ENCODE measurements at places on chromosomes 13 and 19. TPM values are rescaled to one million over a fixed set of nuclear protein-coding genes. Genes with fewer than 3 reads are reported as not detected.

DNA sequence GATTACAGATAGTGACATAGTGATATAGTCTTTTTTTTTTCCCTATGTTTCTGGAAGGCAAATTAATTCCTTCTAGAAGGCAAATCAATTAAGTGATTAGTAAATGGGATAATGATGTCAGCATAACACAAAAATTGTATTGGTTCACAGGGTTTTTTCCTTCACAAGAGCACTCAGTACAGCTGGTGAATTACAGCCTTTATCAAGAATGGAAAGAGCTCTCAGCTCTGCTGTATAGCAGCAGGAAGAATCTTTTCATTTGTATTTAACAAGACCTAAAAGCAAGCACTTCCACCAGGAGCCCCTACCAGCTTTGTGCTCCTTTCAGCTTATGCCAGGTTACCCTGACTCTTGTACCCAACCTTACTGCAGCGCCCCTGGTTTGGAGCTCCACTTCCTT is 90.8 kb downstream of the SERP2 start:
- no peak overlapping the region for H3K4me3 ChIP-seq
- H3K27ac ChIP-seq, result no peak overlapping the region
- H3K4me1 ChIP-seq, result no peaks in the 10 kb centered on the region
- H3K36me3 ChIP-seq, result no peaks in the 10 kb centered on the region
- no peak for DNase-seq
- H3K27me3 ChIP-seq, result no peaks in the 10 kb centered on the region

DNA sequence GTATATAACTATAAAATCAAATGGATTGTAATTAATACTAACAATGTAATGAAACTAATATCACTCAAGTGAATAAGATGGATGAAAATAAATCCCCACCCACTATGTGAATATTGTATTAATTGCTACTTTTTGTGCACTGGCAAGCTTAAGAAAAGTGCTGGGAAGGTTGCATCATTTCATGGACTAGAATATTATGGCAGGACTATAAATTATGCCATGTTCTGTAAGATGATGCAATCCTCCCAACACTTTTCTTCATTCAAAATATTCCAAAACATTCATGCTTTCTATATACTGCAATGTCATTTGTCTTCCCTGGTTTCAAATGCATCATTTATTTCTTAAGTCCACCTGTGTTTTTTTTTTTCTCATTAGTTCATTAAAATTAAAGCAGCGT is 457.6 kb upstream of the GPC6 start:
- H3K36me3 ChIP-seq, result no peaks in the 10 kb centered on the region
- H3K4me3 ChIP-seq, result no peak overlapping the region
- no peaks in the 10 kb centered on the region for H3K4me1 ChIP-seq
- no peaks in the 10 kb centered on the region for H3K27me3 ChIP-seq

DNA sequence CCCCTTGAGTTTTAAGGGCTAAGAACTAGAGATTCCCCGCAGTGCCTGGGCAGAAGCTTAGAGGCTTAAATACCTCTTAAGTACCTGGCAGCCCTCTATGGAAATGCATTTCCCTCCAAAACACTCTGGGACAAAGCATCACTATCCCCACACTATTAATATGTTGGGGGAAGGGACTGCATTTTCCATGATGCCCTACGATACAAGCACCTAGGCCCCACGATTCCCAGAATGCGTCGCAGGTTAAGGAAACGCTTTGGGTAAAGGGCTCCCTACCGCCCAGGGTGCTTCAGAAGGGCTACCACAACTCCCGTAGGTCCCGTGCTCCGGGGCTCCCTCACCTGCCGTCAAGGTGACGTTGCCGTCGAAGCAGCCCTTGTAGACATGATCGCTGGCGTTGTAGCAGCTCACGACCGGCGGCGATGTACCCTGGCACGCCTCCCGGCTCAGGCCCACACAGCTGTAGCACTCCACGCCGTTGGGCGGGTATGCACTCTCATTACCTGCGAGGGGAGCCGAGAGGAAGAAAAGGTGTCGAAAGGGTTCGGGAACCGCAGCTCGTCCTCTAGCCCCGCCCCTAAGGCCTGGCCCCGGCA is 2.5 kb downstream of the LYPD3 start:
- no peak for DNase-seq
- peaks cover 8% of the 10 kb centered on the region for H3K4me1 ChIP-seq
- no peak overlapping the region for H3K27ac ChIP-seq
- H3K27me3 ChIP-seq, result no peaks in the 10 kb centered on the region

GRCh38 chr19:48614436-48615230 is at the start of gene FAM83E:
TSS of gene FAM83E (minus strand) at chr19:48615076. CDS start at chr19:48613372, 1,704 bp downstream.
- peaks cover 24% of the 10 kb centered on the region for H3K4me1 ChIP-seq
- H3K27me3 ChIP-seq, result no peaks in the 10 kb centered on the region
- H3K27ac ChIP-seq, result no peak within 1 kb of the TSS
- no peak within 1 kb of the TSS for H3K4me3 ChIP-seq

GRCh38 chr13:40585911-40586471 is 80.5 kb downstream of the FOXO1 start:
- no peaks in the 10 kb centered on the region for H3K27me3 ChIP-seq
- H3K4me1 ChIP-seq, result peaks cover 88% of the 10 kb centered on the region
- H3K27ac ChIP-seq, result peak overlapping the region; percentile 85
- H3K36me3 ChIP-seq, result no peaks in the 10 kb centered on the region
- no peak overlapping the region for H3K4me3 ChIP-seq

- peaks cover 42% of the 10 kb centered on the region for H3K4me1 ChIP-seq
- H3K27me3 ChIP-seq, result no peaks in the 10 kb centered on the region
- peak; percentile 94 for DNase-seq
Measured at GRCh38 chr19:48333467-48334384, 8.4 kb downstream of the EMP3 start.

DNA sequence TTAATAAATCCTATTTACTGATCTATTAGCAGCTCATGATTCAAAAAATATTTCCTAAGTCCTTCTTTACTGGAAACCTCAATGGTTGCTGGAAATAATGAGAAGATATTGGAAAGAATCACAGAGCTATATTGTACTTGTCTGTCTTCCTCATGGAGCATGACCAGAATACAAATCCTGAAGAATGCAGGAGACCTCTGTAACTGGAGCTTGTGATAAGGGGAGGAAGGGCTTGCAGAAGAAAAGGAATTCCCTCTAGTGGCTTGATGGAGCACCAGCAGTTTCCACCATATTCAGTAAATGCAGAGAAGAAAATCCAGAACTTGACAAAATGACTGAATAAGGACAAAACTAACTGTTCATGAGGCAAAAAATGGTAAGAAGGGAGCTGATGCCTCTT is 1333.1 kb downstream of the EFNB2 start:
- no peaks in the 10 kb centered on the region for H3K4me1 ChIP-seq
- H3K27ac ChIP-seq, result no peak overlapping the region
- H3K4me3 ChIP-seq, result no peak overlapping the region

DNA sequence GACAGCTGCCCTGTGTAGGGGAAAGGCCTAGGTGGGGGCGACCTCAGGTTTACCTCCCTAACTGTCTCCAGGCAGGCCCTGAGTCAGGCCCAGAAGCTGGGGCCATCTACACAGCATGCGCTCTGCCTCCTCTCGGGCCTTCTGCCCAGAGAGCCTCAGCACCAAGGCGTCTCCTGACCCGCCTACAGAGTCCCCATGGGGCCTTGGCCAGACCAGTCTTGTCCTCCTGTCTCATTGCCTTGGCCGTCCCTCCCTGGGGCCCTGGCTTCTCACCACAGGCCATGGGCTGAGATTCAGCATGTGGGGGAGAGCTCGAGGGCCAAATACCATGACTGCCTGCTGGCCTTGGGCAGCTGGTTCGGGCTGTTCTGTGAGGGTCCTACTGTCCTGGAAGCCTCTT is 59.0 kb downstream of the SMARCA4 start:
- H3K4me1 ChIP-seq, result no peaks in the 10 kb centered on the region
- H3K27me3 ChIP-seq, result no peaks in the 10 kb centered on the region
- no peak overlapping the region for H3K4me3 ChIP-seq
- H3K36me3 ChIP-seq, result no peaks in the 10 kb centered on the region
- no peak for DNase-seq

DNA sequence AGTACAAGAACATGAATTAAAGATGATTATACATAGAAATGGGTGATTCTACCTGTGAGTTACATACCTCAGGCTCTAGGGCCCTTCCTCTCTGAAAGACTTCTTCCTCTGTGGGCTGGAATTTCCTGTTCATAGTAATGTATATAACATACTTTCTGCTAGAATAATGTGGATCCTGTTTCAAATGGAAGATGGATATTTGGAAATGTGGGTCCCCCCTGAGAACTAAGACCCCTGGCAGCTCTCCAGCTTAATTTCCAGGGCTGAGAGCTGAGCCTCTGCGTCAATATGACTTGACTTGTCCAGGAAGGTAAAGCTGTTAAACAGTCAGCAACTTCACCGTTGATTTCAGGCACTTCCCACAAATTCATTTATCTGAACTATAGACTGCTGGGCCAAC is 296.3 kb downstream of the NALCN start:
- H3K27me3 ChIP-seq, result no peaks in the 10 kb centered on the region
- H3K36me3 ChIP-seq, result no peaks in the 10 kb centered on the region
- no peak for DNase-seq
- no peak overlapping the region for H3K4me3 ChIP-seq
- no peaks in the 10 kb centered on the region for H3K4me1 ChIP-seq

GRCh38 chr13:112103961-112104880 is 37.3 kb downstream of the SOX1 start:
- no peaks in the 10 kb centered on the region for H3K36me3 ChIP-seq
- no peak overlapping the region for H3K27ac ChIP-seq
- H3K27me3 ChIP-seq, result peaks cover 11% of the 10 kb centered on the region

DNA sequence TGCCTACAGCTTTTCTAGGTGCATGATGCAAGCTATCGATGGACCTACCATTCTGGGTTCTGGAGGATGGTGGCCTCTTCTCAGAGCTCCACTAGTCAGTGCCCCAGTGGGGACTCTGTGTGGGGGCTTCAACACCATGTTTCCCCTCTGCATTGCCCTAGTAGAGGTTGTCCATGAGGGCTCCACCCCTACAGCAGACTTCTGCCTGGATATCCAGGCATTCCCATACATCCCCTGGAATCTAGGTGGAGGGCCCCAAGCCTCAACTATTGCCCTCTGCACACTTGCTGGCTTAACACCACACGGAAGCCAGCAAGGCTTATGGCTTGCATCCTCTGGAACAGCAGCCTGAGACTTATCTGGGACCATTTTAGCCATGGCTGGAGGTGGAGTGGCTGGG is 1299.9 kb upstream of the MIR17HG start:
- no peak for DNase-seq
- H3K4me3 ChIP-seq, result no peak overlapping the region
- H3K27ac ChIP-seq, result no peak overlapping the region
- H3K27me3 ChIP-seq, result no peaks in the 10 kb centered on the region
- H3K36me3 ChIP-seq, result no peaks in the 10 kb centered on the region

- no peaks in the 10 kb centered on the region for H3K36me3 ChIP-seq
- H3K4me3 ChIP-seq, result no peak overlapping the region
- no peaks in the 10 kb centered on the region for H3K27me3 ChIP-seq
- H3K27ac ChIP-seq, result no peak overlapping the region
- DNase-seq, result no peak
Measured at GRCh38 chr13:50981686-50982085, 72.1 kb downstream of the RNASEH2B start.

GRCh38 chr13:32960626-32961025 is 55.6 kb upstream of the KL start:
- DNase-seq, result no peak
- no peaks in the 10 kb centered on the region for H3K27me3 ChIP-seq
- no peak overlapping the region for H3K27ac ChIP-seq
- H3K4me1 ChIP-seq, result no peaks in the 10 kb centered on the region
- H3K36me3 ChIP-seq, result no peaks in the 10 kb centered on the region

DNA sequence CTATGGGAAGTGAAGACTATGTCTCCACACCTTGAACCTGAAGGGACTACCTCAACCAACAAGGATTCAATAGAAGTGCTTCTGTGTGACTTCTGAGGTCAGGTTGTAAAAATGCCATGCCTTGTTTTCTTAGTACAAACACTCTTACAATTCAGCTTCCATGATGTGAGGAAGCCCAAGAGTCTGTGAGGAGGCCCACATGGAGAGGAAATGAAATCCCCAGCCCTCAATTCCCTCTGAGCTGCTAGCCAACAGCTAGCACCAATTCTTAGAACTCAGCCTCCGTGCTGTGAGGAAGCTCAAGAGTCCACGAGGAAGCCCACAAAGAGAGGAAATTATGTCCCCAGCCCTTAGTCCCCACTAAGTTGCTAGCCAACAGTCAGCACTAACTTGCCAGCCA is 12.6 kb upstream of the LMTK3 start:
- H3K27ac ChIP-seq, result no peak overlapping the region
- no peak for DNase-seq
- no peak overlapping the region for H3K4me3 ChIP-seq
- H3K4me1 ChIP-seq, result no peaks in the 10 kb centered on the region
- no peaks in the 10 kb centered on the region for H3K36me3 ChIP-seq

DNA sequence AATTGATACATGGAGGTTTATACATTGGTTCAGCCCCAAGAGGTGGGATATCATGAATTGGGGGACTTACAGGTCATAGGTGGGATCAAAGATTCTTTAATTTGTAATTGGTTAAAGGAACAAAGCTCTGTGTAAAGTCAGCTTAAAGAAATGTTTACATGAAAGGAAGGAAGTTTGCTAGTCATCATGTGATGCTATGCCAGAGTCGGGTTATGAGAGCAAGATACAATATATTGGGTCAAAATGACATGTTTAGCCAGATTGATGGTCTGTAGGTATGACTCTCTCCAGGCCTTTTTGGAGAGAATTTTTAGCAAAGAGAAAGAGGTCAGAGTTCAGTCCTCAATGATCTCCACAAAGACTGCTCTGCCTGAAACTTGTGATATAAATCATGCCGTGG is 5.3 kb upstream of the CYSLTR2 start:
- peaks cover 4% of the 10 kb centered on the region for H3K27me3 ChIP-seq
- no peak overlapping the region for H3K4me3 ChIP-seq
- no peaks in the 10 kb centered on the region for H3K36me3 ChIP-seq
- H3K4me1 ChIP-seq, result peaks cover 6% of the 10 kb centered on the region

GRCh38 chr19:29760752-29761502 is 45.9 kb upstream of the C19orf12 start:
- H3K4me1 ChIP-seq, result peaks cover 8% of the 10 kb centered on the region
- no peaks in the 10 kb centered on the region for H3K27me3 ChIP-seq
- no peak overlapping the region for H3K4me3 ChIP-seq
- H3K36me3 ChIP-seq, result no peaks in the 10 kb centered on the region

GRCh38 chr19:17070912-17071311 is 4.3 kb downstream of the HAUS8 start:
- H3K27ac ChIP-seq, result no peak overlapping the region
- no peaks in the 10 kb centered on the region for H3K27me3 ChIP-seq
- H3K4me3 ChIP-seq, result no peak overlapping the region
- H3K36me3 ChIP-seq, result peaks cover 3% of the 10 kb centered on the region

- no peaks in the 10 kb centered on the region for H3K27me3 ChIP-seq
- H3K4me1 ChIP-seq, result peaks cover 23% of the 10 kb centered on the region
- DNase-seq, result no peak
Measured at GRCh38 chr19:56137405-56137804, 3.7 kb upstream of the ZNF444 start.

The SERP2 gene
- polyA plus RNA-seq, result 0.49 TPM

The LRRC25 gene
- 3.3 TPM for polyA plus RNA-seq

The KCNC3 gene
- polyA plus RNA-seq, result 12.3 TPM

The PSG5 gene
- polyA plus RNA-seq, result not detected

The EFNA2 gene
- not detected for polyA plus RNA-seq

The ERICH6B gene
- not detected for polyA plus RNA-seq

The IGFL1 gene
- polyA plus RNA-seq, result 0.15 TPM

The IGSF23 gene
- polyA plus RNA-seq, result not detected

The CEACAM3 gene
- polyA plus RNA-seq, result 0.14 TPM

The SYNGR4 gene
- polyA plus RNA-seq, result not detected

The URAD gene
- polyA plus RNA-seq, result not detected

The ZNF302 gene
- 16.9 TPM for polyA plus RNA-seq

The C19orf38 gene
- polyA plus RNA-seq, result 2.4 TPM

The TUBB4A gene
- polyA plus RNA-seq, result 3.9 TPM

The TSHZ3 gene
- 0.07 TPM for polyA plus RNA-seq
